ENCODE measurements at places on chromosomes 11 and 22. TPM values are rescaled to one million over a fixed set of nuclear protein-coding genes. Genes with fewer than 3 reads are reported as not detected.

INPP5J gene
- total RNA-seq, result 0.19 TPM

GLB1L2 gene
- 0.29 TPM for total RNA-seq

GRCh38 chr11:45936511-45937054, 14.1 kb downstream of the LARGE2 start:
- no peak for DNase-seq

DUSP8 gene
- 14.8 TPM for total RNA-seq

- no peak for DNase-seq
Observed at GRCh38 chr11:36509201-36509639, 852 bp downstream of the TRAF6 start.

TRPM5 gene
- total RNA-seq, result not detected

- DNase-seq, result peak; percentile 6
Observed at GRCh38 chr22:25447067-25447685, 117.3 kb upstream of the GRK3 start.

DNA sequence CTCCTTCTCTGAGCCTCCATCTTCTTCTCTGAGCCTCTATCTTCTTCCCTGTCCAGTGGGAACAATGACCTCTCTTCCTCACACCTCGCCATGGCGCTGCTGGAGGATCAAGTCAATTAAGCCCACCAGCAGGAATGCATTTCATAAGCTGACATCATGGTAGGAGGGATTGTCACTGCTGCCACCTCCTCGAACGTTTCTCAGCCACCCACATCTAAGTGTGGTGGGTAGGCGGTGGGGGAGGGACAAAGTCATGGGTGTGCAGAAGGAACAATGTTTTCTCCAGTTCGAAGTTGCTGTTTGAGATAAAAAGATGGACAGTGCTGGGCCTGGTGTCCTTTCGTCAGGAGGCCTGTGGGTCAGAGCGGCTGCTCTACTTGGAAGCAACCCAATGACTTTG, 44.0 kb downstream of the DHCR7 start:
- no peak for DNase-seq

SLC22A9 gene
- total RNA-seq, result not detected

- DNase-seq, result no peak
Observed at GRCh38 chr11:46235777-46236688, 41.4 kb upstream of the CREB3L1 start.

DNA sequence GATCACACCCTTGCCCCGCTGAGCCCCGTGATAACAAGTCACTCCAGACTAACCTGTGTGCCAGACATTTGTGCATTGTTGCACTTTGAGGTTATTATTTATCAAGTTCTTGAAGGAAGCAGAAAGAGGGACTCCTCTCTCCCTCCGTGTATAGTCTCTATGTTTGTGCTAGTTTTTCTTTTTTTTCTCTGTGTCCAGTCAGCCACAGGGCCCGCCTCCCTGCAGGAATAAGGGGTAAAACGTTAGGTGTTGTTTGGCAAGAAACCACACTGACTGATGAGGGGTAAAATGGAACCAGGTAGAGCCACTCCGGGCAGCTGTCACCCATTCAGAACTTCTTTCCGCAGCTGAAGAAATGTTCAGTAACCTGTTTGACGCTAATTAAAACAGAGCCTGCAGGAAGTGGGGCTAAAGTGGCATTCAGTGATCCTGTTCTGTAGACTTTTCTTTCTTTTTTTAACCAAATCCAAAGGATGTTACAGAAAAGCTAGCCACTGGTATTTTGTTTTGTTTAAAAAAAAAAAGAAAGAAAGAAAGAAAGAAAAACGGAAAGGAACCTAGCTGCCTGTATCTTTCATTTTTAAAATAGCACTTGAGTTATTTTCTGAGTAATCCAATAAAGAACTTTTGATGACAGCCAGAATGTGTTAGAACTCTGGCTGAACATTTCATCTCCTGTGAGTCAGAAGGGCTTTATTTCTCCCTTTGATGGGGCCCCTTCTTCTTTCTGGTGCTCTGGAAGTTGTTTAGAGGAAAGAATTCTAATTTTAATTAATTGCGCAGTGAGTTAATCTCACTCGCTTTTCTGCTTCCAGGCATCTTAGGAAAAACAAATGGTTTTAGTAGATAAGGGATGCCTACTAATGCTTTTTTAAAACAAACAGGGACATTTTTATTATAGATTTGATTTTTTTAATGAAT, 58.2 kb downstream of the COMMD9 start:
- no peak for DNase-seq

- no peak for DNase-seq
Observed at GRCh38 chr11:62445314-62445740, 26.5 kb downstream of the SCGB1A1 start.

DNA sequence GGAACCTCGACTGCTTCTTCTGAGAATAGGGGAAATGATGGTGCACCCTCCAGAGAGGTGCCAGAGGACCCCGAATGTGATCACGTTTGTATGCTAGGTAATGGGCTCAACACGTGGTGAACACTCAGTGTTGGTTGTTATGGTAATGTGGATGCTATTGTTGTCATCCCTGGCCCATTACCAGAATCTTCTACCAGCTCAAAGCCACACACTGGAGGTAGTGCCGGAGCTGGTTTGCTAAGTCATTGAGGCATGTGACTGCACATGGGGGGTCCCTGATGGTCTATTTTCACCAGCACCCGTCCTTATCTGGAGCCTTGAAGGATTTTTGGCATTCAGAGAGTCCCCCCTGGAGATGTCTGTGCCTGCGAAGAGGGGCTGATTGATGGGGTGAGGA, 119.1 kb upstream of the CD82 start:
- no peak for DNase-seq

PGGHG gene
- total RNA-seq, result 25.2 TPM

SCN3B gene
- total RNA-seq, result 1.3 TPM

GRCh38 chr11:35337914-35338305, 81.4 kb downstream of the SLC1A2 start:
- DNase-seq, result no peak

GRCh38 chr11:129853518-129854231, 38.0 kb downstream of the TMEM45B start:
- no peak for DNase-seq

DNA sequence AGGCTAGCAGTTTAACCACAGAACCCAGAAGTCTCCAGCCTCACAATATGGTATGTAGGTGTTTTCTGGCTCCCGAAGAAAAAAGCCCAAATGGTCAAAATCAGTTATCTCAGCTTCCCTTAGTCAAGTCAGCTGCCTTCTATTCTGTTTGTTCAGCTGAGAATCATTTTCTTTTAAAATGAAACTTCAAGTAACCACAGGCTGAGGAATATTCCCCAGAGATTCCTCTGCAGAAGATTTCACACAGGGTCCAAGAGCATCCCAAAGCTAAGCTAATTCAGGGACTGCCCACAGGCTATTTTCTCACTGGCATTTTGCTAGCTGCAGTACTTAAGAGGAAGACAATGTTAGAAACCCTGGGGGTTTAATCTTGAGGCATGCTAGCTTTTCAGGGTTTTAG, 977.0 kb upstream of the CHORDC1 start:
- DNase-seq, result no peak

RIMBP3B gene
- 0.06 TPM for total RNA-seq

TCN1 gene
- not detected for total RNA-seq

DNA sequence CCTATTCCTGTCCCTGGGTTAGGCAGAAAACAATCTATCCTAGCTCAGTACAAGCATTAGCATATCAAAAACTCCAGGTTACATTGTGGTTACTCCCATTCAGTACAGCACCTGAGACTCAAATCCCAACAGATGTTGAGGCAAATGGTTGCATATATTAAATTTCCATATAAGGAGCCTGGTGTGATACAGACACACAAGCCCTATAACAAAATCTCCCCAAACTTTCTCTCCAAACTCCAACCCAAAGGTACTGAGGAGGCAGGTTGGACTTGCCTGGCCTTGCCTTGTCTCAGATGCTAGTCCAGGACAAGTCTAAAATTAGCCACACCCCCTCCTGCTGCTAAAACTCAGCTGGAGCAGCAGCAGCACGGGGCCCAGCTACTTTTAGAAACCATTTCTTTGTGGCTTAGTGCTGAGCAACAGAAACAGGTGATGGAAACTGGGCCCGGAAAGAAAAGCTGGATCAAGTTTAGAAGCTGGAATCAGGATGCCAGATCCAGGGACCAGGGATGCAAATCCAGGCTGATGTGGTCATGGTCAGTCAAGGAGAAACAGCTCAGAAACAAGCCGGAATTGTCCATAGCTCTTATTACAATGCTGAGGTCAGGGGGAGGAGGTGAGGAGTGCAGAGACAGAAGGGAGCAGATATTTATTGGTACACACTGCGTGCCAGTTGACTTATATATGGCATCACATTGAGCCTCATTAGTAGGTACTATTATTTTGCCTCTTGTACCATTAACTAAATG, 73.7 kb upstream of the AMOTL1 start:
- no peak for DNase-seq

All from mesenteric fat pad (tissue), 1 donor.